Colonic mucosa (tissue), 4 donors: ENCODE measurements at places on chromosomes 5 and 9. TPM values are rescaled to one million over a fixed set of nuclear protein-coding genes. Genes with fewer than 3 reads are reported as not detected.
A peak's percentile ranks its signal among the peaks of the same experiment; 100 is the strongest.

DNA sequence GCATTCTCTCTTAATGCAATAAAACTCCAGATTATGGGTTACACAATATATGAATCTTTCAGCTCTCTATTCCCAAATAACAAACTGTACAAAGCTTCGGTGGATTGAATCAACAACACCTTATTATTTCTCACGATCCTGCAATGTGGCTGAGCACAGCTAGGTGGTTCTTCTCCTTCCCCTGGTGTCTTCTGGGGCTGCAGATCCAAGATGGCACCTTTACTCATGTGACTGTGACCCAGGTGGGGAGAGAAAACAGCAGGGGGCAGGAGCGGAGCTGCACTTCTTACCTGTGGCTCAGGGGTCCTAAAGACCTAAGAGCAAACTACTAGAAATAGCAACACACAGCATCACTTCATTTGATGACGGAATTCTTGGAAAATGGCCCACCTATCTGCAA is 233.1 kb downstream of the IRX1 start:
- H3K36me3 ChIP-seq = no peaks in the 10 kb centered on the region
- no peak overlapping the region for H3K4me3 ChIP-seq
- H3K4me1 ChIP-seq = no peaks in the 10 kb centered on the region
- H3K27ac ChIP-seq = no peak overlapping the region

GRCh38 chr5:111756581-111757354 is at the start of gene NREP:
Gene NREP (minus strand): TSS chr5:111757194. CDS start chr5:111755772, 1,422 bp downstream.
- H3K4me3 ChIP-seq = peak within 1 kb of the TSS; percentile 58
- H3K36me3 ChIP-seq = no peaks in the 10 kb centered on the region
- H3K4me1 ChIP-seq = no peaks in the 10 kb centered on the region
- H3K27me3 ChIP-seq = no peaks in the 10 kb centered on the region
- peak within 1 kb of the TSS; percentile 95 for H3K27ac ChIP-seq

DNA sequence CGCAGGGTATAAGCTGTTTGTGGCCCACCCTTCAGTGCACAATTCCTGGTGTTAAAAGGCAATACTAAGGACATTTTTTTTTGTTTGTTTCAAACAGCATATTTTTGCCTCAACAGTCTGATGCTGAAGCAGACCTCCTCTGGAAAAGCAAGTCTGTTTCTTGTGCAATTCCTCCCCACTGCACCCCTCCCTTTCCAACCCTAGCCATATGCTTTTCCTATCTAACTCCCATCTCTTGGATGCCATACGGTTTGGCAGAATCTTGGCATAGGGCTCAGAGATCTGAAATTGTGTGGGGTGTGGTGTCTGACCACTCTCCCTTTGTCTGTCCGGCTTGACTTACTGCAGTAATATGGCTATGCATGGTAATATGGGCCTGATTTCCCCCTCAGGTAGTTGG is 161.6 kb downstream of the TMEM38B start:
- H3K4me3 ChIP-seq = no peak overlapping the region
- H3K36me3 ChIP-seq = no peaks in the 10 kb centered on the region
- H3K27me3 ChIP-seq = no peaks in the 10 kb centered on the region
- DNase-seq = no peak
- H3K27ac ChIP-seq = no peak overlapping the region
- H3K4me1 ChIP-seq = no peaks in the 10 kb centered on the region

DNA sequence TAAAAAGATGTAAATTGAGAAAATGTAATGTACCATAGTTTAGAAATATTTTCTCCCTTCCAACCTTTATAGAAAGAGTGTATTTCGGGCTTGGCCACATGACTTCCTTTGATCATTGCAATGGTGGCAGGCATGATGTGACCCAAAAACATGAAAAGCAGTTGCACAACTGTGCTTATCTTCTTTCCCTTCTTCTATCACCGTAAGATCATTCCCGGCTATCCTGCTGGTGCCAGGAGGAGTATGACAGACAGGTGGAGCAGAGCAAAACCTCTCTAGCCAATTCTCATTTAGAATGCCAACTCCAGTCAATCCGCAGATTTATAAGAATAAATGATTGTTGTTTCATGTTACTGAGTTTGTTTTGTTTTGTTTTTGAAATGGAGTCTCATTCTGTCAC is 10.6 kb upstream of the TESK1 start:
- H3K27ac ChIP-seq = no peak overlapping the region
- H3K36me3 ChIP-seq = no peaks in the 10 kb centered on the region
- no peak overlapping the region for H3K4me3 ChIP-seq
- DNase-seq = no peak
- H3K4me1 ChIP-seq = no peaks in the 10 kb centered on the region

DNA sequence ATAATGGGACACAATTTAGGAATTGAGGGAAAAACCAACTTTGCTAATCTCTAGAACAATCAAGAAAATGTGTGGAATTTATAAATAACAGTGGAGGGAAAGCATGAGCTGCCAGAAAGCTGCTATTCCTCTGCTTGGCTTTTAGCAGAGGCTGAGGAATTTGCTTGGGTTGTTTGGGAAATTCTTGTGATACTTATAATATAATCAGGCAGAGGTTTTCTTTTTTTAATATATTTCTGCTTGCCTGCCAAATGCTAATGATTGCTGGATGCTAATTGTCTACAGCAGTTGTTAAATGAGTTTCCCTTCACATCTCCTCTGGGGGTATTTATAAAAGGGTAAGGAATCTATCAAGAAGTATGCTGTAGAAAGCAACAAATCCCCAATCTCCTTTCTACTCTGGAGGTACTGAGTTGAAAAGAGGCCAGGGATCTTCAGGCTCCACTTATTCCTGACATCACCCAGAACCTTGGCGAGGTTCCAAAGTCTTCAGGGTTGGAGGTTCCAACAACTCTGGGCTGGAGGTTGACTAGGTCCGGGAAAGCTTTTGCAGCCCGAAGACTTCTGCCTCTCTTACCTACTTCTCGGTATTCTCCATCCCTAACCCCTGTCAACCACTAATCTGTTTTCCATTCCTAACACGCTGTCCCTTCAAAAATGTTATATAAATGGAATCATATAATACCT is 60.4 kb upstream of the TMED7 start:
- no peak overlapping the region for H3K4me3 ChIP-seq
- DNase-seq = no peak
- H3K27me3 ChIP-seq = no peaks in the 10 kb centered on the region

GRCh38 chr9:9862235-9862810 is 750.5 kb downstream of the PTPRD start:
- H3K27me3 ChIP-seq = no peaks in the 10 kb centered on the region
- DNase-seq = no peak
- H3K36me3 ChIP-seq = no peaks in the 10 kb centered on the region
- H3K4me3 ChIP-seq = no peak overlapping the region
- no peaks in the 10 kb centered on the region for H3K4me1 ChIP-seq

- no peak overlapping the region for H3K27ac ChIP-seq
- DNase-seq = no peak
- peaks cover 8% of the 10 kb centered on the region for H3K27me3 ChIP-seq
- no peak overlapping the region for H3K4me3 ChIP-seq
Observed at GRCh38 chr9:87337335-87338087, 160.2 kb upstream of the DAPK1 start.

GRCh38 chr5:3905031-3905430 is 309.4 kb downstream of the IRX1 start:
- H3K36me3 ChIP-seq = no peaks in the 10 kb centered on the region
- H3K27ac ChIP-seq = no peak overlapping the region

DNA sequence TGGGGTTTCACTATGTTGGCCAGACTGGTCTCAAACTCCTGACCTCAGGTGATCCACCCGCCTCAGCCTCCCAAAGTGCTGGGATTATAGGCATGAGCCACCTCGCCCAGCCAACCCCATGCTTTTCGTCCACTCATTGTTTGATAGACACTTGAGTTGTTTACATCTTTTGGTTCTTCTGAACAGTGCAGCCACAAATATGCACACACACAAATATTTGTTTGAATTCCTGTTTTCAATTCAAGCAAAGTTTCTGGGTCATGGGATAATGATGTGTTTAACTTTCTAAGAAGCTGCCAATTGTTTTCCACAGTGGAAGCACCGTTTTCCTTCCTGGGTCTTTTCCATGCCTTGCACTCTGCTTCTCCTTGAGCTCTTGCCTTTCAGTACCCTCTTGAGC is 6.8 kb upstream of the PAEP start:
- H3K27me3 ChIP-seq = no peaks in the 10 kb centered on the region
- DNase-seq = no peak
- H3K4me1 ChIP-seq = no peaks in the 10 kb centered on the region
- no peak overlapping the region for H3K4me3 ChIP-seq

- H3K4me1 ChIP-seq = no peaks in the 10 kb centered on the region
- H3K27me3 ChIP-seq = no peaks in the 10 kb centered on the region
- no peak for DNase-seq
- no peak overlapping the region for H3K4me3 ChIP-seq
- peak overlapping the region; percentile 42 for H3K27ac ChIP-seq
- H3K36me3 ChIP-seq = no peaks in the 10 kb centered on the region
Observed at GRCh38 chr5:157549954-157550549, 25.5 kb downstream of the ADAM19 start.

- H3K27ac ChIP-seq = no peak overlapping the region
- no peak for DNase-seq
- no peaks in the 10 kb centered on the region for H3K27me3 ChIP-seq
- H3K4me1 ChIP-seq = no peaks in the 10 kb centered on the region
- no peak overlapping the region for H3K4me3 ChIP-seq
Observed at GRCh38 chr5:56876327-56876726, 33.1 kb upstream of the SETD9 start.

DNA sequence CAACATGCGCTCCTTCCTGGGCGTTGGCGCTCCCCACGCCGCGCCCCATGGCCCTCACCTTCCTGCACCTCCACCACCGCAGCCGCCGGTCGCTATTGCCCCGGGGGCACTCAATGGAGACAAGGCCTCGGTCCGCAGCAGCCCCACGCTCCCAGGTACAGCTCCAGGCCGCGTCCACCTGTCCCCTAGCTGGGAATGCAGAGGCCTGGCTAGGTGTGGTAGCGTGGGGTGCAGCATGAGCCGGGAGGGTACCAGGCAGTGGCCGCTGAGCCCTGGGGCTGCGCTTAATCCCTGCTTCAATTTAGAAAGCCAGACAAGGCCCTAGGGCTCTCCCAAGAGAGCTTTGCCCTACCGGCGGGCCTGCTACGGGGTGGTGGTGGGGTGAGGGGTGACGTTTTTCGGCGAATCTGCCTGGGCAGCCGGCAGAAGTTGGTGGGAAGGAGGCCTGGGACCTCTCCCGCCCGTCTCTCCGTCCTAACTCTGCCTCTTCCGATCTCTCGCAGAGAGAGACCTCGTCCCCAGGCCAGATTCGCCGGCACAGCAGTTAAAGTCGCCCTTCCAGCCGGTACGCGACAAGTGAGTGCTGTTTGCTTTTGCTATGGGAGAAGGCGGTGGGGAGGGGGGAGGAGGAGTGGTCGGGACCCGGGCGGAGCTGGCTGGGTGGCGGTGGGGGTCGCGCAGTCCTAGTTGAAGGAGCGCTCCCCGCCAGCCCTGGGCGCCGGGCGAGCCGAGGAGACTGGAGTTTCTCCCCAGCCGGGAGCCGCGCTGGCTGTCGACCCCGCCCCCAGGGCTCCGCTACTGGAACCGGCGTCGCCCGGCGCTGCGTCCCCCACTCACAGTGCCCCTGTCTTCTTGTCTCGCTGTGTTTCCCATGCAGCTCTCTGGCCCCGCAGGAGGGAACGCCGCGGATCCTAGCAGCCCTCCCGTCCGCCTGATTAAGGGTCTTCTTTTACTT is 4.8 kb downstream of the IRX1 start:
- no peaks in the 10 kb centered on the region for H3K36me3 ChIP-seq
- peaks cover 57% of the 10 kb centered on the region for H3K27me3 ChIP-seq
- no peak overlapping the region for H3K4me3 ChIP-seq
- H3K4me1 ChIP-seq = no peaks in the 10 kb centered on the region

- H3K4me3 ChIP-seq = no peak overlapping the region
- DNase-seq = no peak
- H3K4me1 ChIP-seq = peaks cover 7% of the 10 kb centered on the region
Observed at GRCh38 chr9:132631685-132632084, 38.1 kb downstream of the DDX31 start.

DNA sequence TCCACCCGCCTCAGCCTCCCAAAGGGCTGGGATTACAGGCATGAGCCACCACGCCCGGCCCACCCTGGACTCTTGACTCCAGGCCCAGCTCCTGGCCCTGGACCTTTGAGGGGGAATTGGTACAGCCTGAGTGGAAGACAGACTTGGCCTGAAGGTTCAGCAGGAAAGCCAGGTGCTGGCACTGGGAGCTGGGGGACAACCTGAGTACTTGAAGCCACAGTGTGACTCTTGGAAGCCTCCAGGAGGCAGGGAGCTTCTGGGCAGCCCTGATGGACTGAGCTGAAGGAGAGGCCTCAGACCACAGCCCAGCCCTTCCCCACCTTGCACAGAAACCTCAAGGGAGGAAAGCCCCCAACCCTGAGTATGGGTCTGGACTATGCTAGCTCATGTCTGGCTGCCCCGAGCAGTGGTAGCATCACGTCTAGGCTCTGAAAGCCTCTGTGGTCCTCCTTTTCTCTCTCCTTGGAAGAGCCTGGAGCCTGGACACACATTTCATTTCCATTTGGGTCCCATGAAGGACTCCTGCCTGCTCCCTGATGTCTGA is 54.1 kb downstream of the RASGEF1C start:
- no peaks in the 10 kb centered on the region for H3K27me3 ChIP-seq
- no peaks in the 10 kb centered on the region for H3K36me3 ChIP-seq
- no peaks in the 10 kb centered on the region for H3K4me1 ChIP-seq
- H3K27ac ChIP-seq = no peak overlapping the region
- DNase-seq = peak; percentile 9

DNA sequence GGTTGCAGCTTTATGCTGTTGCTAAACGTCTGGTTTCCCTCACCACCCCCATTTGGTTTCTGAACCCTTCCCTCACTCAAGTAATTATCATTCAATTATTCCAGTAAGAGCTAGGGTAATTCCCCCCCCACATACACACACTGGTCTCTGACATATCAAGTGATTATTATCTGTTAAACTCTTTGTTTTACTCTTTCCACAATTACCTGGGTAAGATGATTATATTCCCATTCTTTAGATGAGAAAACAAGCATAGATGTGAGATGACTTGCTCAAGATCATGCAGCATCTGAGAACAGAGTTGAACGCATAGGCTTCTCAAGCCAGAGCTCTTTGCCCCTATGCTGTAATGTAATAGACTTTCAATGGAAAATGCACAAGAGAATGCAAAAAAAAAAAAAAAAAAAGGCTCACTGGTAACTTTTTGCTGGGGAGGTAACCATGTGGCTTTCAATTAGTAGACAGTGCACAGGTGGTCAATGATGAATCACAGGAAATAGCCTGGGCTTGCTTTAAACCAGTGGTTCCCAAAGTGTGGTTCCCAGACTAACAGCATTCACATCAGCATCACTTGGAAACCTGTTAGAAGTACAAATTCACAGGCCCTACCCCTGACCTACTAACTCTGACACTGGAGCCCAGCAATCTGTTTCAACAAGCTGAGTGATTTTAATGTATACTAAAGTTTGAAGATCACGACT is 87.6 kb downstream of the PIK3R1 start:
- DNase-seq = no peak
- H3K27ac ChIP-seq = no peak overlapping the region
- H3K27me3 ChIP-seq = no peaks in the 10 kb centered on the region
- H3K4me1 ChIP-seq = no peaks in the 10 kb centered on the region

The PCDHB3 gene
- 0.40 TPM for total RNA-seq

The LCN10 gene
- 3.3 TPM for total RNA-seq

The IL31RA gene
- total RNA-seq = 0.16 TPM

The CDKN2B gene
- 57.0 TPM for total RNA-seq

The WASHC1 gene
- 12.2 TPM for total RNA-seq

The STKLD1 gene
- total RNA-seq = 0.45 TPM

The PCDHB14 gene
- 1.8 TPM for total RNA-seq

The ANKRD31 gene
- total RNA-seq = 0.05 TPM

The ENC1 gene
- 26.6 TPM for total RNA-seq

The AQP7 gene
- 7.4 TPM for total RNA-seq

The TSSK1B gene
- not detected for total RNA-seq

The OGN gene
- 13.9 TPM for total RNA-seq

The TTC39B gene
- 27.2 TPM for total RNA-seq
